Activated T-cell treated with anti-CD3 and anti-CD28 coated beads for 24 hours (primary cell): ENCODE measurements at places on chromosomes 6 and 20.

- no peak for DNase-seq
Measured at GRCh38 chr6:168155193-168155592, 76.2 kb upstream of the FRMD1 start.

DNA sequence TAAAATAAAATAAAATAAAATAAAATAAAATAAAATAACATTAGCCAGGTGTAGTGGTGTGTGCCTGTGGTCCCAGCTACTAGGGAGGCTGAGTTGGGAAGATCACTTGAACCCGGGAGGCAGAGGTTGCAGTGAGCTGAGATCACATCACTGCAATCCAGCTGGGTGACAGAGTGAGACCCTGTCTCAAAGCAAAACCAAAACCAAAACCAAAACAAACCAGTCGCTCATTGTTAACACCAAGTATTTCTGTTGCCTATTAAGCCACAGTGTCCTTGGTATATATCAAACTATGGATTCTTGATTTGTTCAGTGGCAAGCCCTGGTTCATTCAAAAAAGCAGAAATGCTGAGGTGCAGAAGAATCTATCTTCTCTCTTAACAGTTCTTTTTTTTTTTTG is 65.7 kb downstream of the PYGB start:
- no peak for DNase-seq

- no peak for DNase-seq
Measured at GRCh38 chr6:96743496-96743895, 93.8 kb downstream of the GPR63 start.

GRCh38 chr6:10687582-10687981 is 6.8 kb downstream of the C6orf52 start:
- no peak for DNase-seq

- DNase-seq = no peak
Measured at GRCh38 chr6:135739288-135739687, 112.2 kb upstream of the PDE7B start.

DNA sequence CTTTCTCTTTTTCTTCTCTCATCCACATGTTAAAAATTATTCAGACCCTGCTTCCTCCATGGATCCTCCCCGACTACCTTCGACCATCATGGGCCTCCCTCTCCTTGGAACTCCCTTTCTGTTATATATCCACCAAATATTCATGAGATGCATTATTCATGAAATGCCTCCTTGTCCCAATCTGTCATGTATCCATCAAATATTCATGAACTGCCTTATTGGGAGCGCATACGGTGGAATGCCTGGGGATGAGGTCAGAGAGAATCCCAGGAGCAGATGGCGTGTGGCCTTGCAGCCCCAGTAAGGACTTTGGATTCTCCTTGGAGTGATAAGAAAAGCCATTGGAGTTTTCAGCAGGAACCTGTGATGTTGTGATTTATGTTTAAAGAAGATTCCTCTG is 97.0 kb downstream of the NRN1 start:
- no peak for DNase-seq

- DNase-seq = no peak
Measured at GRCh38 chr20:57080796-57081195, 185.6 kb downstream of the BMP7 start.

DNA sequence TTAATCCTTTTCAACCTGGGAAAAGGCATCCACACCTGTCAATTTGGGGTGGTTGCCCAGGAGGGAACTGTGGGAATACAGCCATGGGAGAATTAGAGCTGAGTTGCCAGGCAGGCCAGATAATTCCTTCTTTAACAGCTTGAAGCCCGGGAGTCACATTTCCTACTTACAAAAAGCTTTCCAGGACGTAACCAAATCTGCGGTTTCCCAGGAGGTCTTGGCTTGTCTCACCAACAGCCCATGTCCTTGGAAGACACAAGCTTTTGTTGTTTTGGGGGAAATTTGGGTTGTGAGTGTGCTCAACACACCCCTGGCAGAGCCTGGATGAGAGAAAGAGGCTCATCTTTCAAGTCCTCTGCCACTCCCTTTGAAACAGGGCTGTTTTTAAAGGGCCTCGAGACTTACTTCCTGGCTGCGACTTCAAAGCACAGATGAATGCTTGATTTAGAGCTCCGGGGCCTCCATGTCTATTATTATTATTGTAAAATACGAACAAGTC is 465.9 kb upstream of the BTBD3 start:
- no peak for DNase-seq

DNA sequence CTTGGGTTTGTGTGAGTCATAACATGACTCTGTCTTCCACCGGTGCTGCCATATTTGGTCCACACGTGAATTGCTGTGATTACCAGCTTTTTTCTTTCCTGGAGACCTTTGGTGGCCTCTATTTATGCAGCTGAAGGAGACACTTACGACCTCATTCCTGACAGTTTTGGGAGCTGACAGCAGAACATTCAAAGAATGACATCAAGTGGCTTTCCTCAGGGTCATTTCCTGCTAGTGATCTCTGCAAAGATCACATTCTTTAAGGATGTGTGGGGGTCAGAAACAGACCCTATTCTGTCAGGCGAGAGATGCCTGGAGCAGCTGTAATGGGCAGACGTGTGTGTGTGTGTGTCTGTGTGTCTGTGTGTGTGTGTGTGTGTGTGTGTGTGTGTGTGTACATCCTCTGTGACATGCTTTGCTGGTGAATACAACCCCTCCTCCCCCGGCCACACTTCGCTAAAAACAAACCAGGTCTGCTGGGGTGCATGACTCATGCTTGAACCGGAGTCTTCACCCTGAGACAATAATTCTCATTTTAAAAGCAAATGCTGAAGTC is 115.6 kb downstream of the TMEM170B start:
- peak; percentile 14 for DNase-seq

DNA sequence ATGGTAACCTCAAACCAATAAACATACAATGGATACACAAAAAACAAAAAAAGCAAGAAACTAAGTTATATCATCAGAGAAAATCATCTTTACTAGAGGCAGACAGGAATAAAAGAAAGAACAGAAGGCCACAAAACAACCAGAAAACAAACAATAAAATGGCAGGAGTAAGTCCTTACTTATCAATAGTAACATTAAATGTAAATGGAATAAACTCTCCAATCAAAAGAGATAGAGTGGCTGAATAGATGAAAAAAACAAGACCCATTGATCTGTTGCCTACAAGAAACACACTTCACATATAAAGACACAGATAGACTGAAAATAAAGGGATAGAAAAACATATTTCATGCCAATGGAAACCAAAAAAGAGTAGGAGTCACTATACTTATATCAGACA is 81.3 kb upstream of the GJE1 start:
- no peak for DNase-seq

- no peak for DNase-seq
Measured at GRCh38 chr6:158972241-158973233, 27.5 kb downstream of the RSPH3 start.

DNA sequence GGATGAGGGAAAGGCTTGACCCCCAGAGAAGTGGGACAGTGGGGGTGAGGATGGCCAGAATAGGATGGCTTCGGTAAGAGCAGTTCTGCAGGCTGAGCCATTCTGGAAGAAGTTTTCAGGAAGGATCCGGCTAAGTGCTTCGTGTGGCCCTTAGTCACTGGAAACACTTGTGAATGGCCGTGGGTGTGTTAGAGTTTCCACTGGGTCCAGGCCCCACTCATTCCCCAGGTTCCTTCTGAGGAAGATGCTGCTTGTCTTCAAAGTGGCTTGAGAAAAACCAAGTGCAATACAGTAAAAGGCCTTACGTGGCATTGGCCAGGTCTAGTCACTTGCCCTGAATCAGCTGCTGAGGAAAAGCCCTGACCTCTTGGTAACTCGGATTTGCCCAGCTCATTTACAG is 27.9 kb downstream of the MANBAL start:
- DNase-seq = no peak

DNA sequence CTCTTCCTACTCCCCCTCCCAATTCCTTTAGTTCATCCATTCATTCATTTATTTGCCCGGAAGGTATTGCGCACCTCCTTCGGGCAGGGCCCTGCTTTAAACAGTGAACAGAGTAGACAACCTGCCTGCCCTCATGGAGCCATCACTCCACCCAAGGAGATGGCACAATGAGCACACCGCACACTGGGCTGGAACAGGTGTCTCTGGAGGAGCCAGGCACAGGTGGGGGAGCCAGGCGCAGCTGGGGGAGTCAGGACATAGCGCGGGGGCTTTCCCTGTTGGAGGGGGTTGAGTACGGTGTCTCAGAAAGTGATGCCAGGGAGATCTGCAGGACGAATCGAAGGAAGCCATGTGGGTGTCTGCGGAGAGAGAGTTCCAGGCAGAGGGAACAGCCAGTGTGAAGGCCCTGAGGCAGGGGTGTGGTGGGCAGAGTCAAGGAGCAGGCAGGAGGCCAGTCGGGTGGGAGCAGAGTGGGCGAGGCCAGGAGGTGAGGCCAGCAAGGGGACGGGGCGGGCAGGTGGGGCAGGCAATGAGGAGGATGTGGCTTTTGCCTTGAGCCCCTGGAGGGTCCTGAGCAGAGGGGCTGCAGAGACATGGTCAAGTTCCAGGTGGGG is 46.4 kb downstream of the SNAI1 start:
- no peak for DNase-seq

GRCh38 chr6:152575161-152575560 is 62.0 kb downstream of the SYNE1 start:
- DNase-seq = no peak

- DNase-seq = no peak
Measured at GRCh38 chr6:143149771-143150170, 89.1 kb downstream of the AIG1 start.

DNA sequence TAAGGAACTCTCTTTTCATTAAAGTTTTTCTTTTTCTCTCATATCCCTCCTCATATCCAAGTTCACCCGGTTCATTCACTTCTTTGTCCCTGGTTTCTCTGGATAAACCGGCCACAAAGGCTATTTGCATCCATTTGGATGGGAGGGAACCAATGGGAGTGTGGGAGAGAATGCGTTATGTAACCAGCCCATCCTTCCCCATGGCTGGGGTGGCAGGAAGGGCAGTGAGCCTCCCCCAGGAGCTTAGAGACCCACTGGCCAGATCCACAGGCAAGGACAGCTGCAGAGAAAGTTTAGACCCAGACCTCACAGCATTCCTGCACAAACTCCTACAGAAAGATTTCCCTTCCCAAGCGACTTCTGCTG is 10.7 kb downstream of the CASS4 start:
- DNase-seq = no peak

DNA sequence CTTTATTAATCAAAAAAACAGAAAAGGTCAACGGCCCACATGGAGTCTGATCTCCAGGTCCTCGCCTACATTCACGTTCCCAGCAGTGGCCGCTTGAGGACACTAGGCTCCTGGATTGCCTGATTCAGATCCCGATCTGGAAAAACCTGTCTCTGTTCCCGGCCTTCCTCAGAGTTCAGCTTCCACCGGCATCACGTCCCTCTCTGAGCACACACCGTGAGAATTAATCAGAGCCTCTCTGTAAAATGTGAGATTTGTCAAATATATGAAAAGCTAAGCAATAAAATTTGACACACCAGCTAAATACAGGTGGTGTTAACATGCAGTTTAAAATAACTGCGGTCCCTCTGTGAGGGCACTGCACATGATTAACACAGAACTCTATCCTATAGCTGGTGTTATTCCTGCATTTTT is 122.8 kb upstream of the COL21A1 start:
- no peak for DNase-seq
